ENCODE measurements at places on chromosomes 2 and 18.

DNA sequence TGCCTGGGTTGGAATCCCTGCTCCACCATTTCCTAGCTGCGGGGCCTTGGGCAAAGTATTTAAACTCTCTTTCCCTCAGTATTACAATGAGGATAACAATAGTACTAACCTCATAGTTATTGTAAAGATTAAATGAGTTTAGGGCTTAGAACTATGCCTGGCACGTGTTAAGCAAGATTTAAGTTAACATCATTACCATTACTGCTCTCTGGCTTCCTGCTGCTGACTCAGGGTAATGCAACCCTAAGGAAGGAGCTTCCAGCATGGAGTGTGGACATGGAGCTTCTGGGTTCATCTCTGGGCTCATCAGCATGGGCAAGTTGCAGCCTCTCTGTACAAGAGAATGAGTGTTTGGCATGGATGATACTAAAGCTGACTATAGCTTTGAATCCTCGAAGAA, 374.2 kb upstream of the MAP2 start:
- no peak overlapping the region for H3K4me3 ChIP-seq
- no peak for DNase-seq
- H3K4me1 ChIP-seq: no peaks in the 10 kb centered on the region
- H3K36me3 ChIP-seq: no peaks in the 10 kb centered on the region
- no peaks in the 10 kb centered on the region for H3K27me3 ChIP-seq

- H3K4me1 ChIP-seq: peaks cover 14% of the 10 kb centered on the region
- no peaks in the 10 kb centered on the region for H3K36me3 ChIP-seq
- DNase-seq: no peak
- no peaks in the 10 kb centered on the region for H3K27me3 ChIP-seq
Observed at GRCh38 chr2:168354499-168354898, 101.6 kb upstream of the CERS6 start.

- no peaks in the 10 kb centered on the region for H3K4me1 ChIP-seq
- no peaks in the 10 kb centered on the region for H3K36me3 ChIP-seq
- DNase-seq: no peak
- no peak overlapping the region for H3K4me3 ChIP-seq
- no peaks in the 10 kb centered on the region for H3K27me3 ChIP-seq
Observed at GRCh38 chr2:34656632-34657031, 1057.5 kb upstream of the FAM98A start.

- no peak for DNase-seq
- no peak overlapping the region for H3K4me3 ChIP-seq
- H3K27ac ChIP-seq: no peak overlapping the region
- no peaks in the 10 kb centered on the region for H3K36me3 ChIP-seq
- peaks cover 35% of the 10 kb centered on the region for H3K4me1 ChIP-seq
Observed at GRCh38 chr2:218982586-218983262, 2.3 kb downstream of the FEV start.

DNA sequence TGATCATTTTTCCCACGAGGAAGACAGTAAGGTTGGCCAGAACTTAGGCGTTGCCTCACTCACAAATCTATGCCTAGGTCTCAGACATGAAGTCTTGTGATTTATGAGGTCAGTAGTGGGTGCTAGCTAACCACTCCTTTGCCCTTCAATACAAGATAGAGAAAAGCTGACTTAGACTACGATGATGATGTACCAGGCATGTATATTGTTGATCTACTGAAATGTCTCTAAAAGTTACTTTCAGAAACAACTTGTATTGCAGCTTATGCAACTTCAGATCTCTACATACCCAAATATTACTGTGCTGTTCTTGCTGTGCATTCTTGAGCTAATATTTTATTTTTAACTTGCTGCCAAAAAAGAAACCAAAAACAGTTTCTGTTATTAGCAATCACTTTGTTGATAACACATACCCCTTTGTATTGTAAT, 30.6 kb downstream of the MAPRE2 start:
- no peak overlapping the region for H3K27ac ChIP-seq
- H3K27me3 ChIP-seq: no peaks in the 10 kb centered on the region
- DNase-seq: no peak
- H3K4me1 ChIP-seq: peaks cover 5% of the 10 kb centered on the region

GRCh38 chr18:36770315-36770946, 58.4 kb downstream of the TPGS2 start:
- H3K4me1 ChIP-seq: no peaks in the 10 kb centered on the region
- H3K4me3 ChIP-seq: no peak overlapping the region
- no peaks in the 10 kb centered on the region for H3K36me3 ChIP-seq
- no peak for DNase-seq
- H3K27ac ChIP-seq: no peak overlapping the region

- no peaks in the 10 kb centered on the region for H3K4me1 ChIP-seq
- H3K27me3 ChIP-seq: no peaks in the 10 kb centered on the region
- DNase-seq: no peak
- no peak overlapping the region for H3K4me3 ChIP-seq
Observed at GRCh38 chr2:220469201-220469600, 841.8 kb downstream of the SLC4A3 start.

- no peak for DNase-seq
- peaks cover 21% of the 10 kb centered on the region for H3K4me1 ChIP-seq
- H3K4me3 ChIP-seq: peak overlapping the region; percentile 13
Observed at GRCh38 chr2:101560780-101561315, 85.9 kb upstream of the RFX8 start.

DNA sequence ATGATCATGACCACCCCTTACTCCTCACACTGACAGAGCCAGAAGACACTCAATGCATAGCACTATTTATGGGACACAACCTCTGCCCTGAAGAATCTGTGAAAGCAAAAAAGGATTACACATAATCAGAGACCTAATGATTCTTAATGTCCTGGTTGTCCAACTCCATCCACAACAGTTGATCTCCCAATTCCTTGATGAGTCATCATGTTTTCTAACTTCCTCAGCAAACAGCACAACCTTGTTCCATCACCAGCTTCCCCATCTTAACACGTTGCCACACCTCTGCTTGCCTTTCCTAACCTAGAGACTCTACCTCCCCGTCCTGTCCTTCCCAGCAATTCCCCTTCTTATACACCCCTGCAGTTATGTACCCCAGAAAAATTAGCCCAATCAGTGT, 13.2 kb upstream of the MARCHF4 start:
- H3K27ac ChIP-seq: no peak overlapping the region
- H3K4me3 ChIP-seq: no peak overlapping the region
- no peaks in the 10 kb centered on the region for H3K27me3 ChIP-seq
- H3K36me3 ChIP-seq: no peaks in the 10 kb centered on the region
- peaks cover 15% of the 10 kb centered on the region for H3K4me1 ChIP-seq
- DNase-seq: no peak

GRCh38 chr2:238345297-238345968, 25.1 kb downstream of the TRAF3IP1 start:
- no peaks in the 10 kb centered on the region for H3K4me1 ChIP-seq
- peaks cover 6% of the 10 kb centered on the region for H3K36me3 ChIP-seq
- no peak overlapping the region for H3K27ac ChIP-seq
- no peaks in the 10 kb centered on the region for H3K27me3 ChIP-seq

GRCh38 chr2:175012516-175012915, 7.3 kb upstream of the CHN1 start:
- no peak for DNase-seq
- no peak overlapping the region for H3K27ac ChIP-seq
- H3K4me3 ChIP-seq: no peak overlapping the region

GRCh38 chr2:149908726-149909683, 321.4 kb upstream of the MMADHC start:
- no peak overlapping the region for H3K4me3 ChIP-seq
- H3K27ac ChIP-seq: no peak overlapping the region
- H3K36me3 ChIP-seq: no peaks in the 10 kb centered on the region
- no peak for DNase-seq
- no peaks in the 10 kb centered on the region for H3K27me3 ChIP-seq

DNA sequence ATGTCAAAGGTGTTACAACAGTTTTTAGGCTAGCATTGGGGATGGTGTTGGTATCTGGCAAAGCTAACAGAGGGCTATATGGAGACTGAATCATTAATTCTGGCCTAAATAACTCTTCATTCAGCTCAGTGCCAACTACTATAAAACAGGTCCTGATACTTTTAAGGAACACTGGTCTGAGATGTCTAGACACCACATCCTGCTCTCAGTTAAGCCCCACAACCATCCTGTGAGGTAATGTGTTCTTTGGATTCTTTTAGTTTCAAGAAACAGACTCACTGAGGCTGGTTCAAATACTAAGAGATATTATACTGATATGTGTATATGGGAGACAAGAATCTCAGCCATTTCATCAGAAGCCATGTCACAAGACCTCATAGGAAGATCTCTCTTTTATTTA, 14.2 kb upstream of the HK2 start:
- no peak for DNase-seq
- H3K4me3 ChIP-seq: no peak overlapping the region
- no peaks in the 10 kb centered on the region for H3K27me3 ChIP-seq

- no peaks in the 10 kb centered on the region for H3K27me3 ChIP-seq
- DNase-seq: no peak
- H3K36me3 ChIP-seq: no peaks in the 10 kb centered on the region
- H3K4me1 ChIP-seq: no peaks in the 10 kb centered on the region
- no peak overlapping the region for H3K27ac ChIP-seq
Observed at GRCh38 chr2:110940376-110940910, 180.3 kb upstream of the BCL2L11 start.

- H3K27ac ChIP-seq: no peak overlapping the region
- no peak overlapping the region for H3K4me3 ChIP-seq
- no peak for DNase-seq
- no peaks in the 10 kb centered on the region for H3K4me1 ChIP-seq
- no peaks in the 10 kb centered on the region for H3K27me3 ChIP-seq
- no peaks in the 10 kb centered on the region for H3K36me3 ChIP-seq
Observed at GRCh38 chr18:58098706-58099105, 54.7 kb downstream of the NEDD4L start.

DNA sequence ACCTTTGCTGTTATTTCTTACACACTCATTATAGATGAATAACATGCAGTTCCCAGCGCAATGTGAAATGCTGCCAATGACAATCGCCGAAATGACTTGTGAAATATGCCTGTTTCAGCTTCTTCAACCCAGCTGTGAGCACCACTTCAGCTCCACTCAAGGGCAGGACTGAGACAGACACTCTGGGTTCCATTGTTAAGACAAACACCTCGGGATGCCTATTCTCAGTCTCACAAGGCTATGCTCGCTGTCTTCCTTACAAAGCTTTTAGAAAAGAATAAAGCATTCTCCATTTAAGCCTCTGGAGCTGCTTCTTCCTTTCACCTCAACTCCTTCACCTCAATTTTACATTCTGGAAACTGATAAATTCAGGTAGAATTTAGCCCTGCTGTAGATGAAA, 4.2 kb downstream of the CBLN2 start:
- no peak for DNase-seq
- H3K27ac ChIP-seq: no peak overlapping the region
- no peaks in the 10 kb centered on the region for H3K36me3 ChIP-seq
- H3K4me3 ChIP-seq: no peak overlapping the region

DNA sequence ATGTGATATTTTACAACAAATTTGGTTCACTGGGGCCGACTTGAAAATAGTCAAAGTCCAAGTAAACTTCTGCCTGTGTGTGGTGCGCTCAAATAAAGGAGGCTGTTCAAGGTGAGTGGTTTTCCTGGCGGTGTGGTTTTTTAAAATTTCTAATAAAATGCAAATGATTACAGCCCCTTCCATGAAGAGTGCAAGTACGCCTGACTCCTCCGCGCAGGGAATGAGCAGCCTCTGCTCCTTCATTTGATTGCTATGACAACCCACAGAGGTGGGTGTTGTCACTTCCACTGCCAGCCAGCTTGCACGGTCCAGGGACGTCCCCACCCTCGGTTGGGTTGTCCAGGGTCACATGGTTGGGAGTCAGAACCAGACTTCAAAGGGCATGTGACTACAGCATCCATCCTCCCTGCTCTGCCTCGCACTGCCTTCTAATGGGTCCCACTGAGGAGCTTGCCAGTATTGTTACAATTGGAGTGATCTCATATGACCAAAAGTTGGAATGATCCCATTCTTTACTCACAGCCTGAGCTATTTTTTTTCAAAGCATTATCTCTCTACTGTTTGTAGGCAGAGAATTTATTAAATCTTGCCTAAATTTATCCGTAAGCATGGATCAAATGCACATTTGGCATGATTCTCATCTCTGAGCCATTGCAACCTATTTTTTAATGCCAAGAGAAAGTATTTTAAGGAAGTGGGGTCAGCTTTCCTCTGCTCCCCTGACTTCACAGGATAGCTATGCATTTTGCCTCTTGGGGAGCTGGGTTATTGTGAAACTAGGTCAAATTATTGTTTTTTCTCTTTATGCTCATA, 121.3 kb downstream of the AGAP1 start:
- no peaks in the 10 kb centered on the region for H3K4me1 ChIP-seq
- H3K27me3 ChIP-seq: no peaks in the 10 kb centered on the region
- H3K4me3 ChIP-seq: no peak overlapping the region
- no peaks in the 10 kb centered on the region for H3K36me3 ChIP-seq
- H3K27ac ChIP-seq: no peak overlapping the region

DNA sequence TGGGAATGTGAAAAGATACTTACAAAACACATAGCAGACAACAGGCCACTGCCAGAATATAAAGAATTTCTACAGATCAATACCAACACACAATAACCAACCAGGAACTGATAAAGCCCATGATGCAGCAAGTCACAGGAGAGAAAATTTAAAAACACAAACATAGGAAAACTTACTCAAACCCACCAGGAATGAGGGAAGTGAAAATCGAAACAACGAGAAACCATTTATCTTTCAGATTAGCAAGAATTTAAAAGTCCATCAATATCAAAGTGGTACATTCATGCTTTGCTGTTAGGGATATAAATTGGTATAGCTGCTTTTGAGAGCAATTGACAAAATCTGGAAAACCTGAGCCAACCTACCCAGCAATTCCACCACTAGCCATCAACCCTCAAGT, 27.6 kb downstream of the B4GALT6 start:
- no peak overlapping the region for H3K4me3 ChIP-seq
- H3K27me3 ChIP-seq: no peaks in the 10 kb centered on the region
- DNase-seq: no peak
- H3K36me3 ChIP-seq: no peaks in the 10 kb centered on the region
- H3K27ac ChIP-seq: no peak overlapping the region

DNA sequence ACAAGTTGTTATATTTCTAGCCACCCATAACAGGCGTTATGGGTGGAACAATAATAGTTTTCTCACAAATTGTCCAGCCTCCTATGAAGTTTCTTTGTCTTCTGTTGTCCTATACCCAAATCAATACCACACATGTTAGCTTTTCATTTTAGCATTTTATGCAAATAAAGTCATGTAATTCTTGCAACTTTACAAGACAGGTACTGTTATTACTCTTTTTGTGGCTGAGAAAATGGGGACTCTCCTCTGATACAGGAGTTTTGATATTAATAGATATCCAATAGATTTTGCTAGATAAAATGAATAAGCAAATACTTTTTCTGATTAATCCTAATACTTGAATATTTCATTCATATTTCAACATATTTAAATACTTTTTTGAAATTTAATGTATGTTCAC, 151.0 kb downstream of the PMAIP1 start:
- DNase-seq: no peak
- H3K36me3 ChIP-seq: no peaks in the 10 kb centered on the region
- no peak overlapping the region for H3K4me3 ChIP-seq
- H3K27me3 ChIP-seq: no peaks in the 10 kb centered on the region
- H3K27ac ChIP-seq: no peak overlapping the region
